Epithelial cell of prostate (primary cell): ENCODE measurements at places on chromosomes 11 and 22.

GRCh38 chr11:9049959-9050358, 41.4 kb downstream of the SCUBE2 start:
- DNase-seq, result no peak

DNA sequence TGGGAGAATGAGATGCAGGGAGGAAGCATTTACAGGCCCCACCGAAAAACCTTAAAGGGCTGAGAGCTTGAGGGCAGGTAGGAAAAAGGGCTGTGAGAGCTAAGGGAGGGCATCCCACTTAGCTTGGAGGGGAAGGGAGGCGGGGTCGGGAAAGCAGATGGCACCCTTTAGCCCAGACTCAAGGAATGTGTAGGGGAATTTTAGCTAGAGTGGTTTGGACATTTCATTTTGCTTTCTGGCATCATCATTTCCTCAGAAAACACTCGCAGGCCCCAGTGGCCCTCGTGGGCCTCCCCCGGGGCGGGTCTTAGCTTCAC, 846 bp upstream of the STIM1 start:
- DNase-seq, result no peak

GRCh38 chr11:11164334-11164690, 188.7 kb downstream of the CSNK2A3 start:
- DNase-seq, result no peak

- no peak for DNase-seq
Observed at GRCh38 chr22:26489447-26490036, 5.9 kb downstream of the SRRD start.

DNA sequence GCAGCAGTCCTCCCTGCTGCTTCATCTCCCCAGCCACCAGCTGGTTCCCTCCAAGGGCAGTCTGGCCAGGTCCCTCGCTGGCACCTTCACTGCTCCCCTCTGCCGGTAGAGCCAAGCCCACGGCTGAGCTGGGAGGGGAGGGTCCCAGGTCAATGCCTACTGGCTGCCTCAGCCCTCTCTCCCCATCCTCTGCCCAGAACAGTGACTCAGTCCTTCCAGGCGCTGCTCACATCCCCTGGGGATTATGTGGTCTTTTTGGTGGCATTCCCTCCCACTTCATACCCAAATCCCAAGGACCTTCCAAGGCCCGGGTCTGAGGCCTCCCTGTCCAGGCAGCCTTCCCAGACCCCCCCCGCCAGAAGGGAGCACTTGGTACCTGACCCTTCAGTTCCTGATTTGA, 44.9 kb downstream of the WNT7B start:
- DNase-seq, result no peak

DNA sequence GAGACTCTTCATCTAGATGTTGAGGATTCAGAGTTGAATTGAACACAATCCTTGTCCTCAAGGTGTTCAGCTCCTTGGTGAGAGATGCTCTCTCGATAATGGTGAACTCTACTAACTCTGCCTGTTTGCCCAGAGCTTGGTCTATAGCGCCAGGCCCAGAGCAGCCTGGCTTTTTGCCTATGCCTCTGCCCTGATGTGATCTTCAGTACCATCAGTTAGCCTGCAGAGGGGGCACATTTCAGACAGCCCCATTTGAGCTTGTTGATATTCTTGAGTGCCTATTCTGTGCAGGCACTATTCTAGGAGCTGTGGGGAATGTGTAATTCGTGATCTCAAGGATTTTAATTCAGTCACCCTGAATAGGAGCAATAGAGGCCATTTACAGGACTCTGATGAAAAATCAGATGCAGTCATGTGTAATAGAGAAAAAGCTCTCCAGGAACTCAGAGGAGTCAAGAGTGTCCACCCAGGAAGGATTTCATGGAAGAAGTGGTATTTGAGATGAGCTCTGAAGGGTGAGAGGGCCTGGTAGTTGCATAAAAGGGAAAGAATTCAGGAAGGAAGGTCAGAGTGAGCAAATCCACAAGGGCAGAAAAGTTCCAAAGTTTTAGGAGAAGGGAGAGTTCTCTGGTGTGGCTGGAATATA, 19.3 kb downstream of the GTPBP1 start:
- no peak for DNase-seq

- no peak for DNase-seq
Observed at GRCh38 chr11:9231848-9232177, 33.3 kb downstream of the DENND5A start.

DNA sequence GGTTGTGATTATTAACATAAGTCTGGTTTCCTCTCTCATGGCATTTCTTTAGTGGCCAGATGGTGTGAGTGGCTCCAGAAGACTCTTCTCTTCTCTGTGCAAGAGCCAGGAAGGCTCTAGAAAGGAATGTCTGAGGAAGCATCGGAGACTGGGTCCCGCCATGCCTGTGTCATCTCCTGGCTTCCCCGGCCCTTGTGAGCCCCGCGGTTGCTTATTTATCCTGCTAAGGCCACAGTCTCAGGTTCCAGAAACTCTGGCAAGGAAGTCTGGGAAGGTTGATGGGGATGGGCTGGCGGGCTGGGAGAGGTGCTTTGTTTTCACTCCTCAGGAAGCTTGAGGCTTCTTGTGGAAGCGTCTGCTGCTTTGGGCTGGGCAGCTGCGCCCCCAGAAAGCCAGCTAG, 18.9 kb downstream of the BCR start:
- DNase-seq, result no peak

DNA sequence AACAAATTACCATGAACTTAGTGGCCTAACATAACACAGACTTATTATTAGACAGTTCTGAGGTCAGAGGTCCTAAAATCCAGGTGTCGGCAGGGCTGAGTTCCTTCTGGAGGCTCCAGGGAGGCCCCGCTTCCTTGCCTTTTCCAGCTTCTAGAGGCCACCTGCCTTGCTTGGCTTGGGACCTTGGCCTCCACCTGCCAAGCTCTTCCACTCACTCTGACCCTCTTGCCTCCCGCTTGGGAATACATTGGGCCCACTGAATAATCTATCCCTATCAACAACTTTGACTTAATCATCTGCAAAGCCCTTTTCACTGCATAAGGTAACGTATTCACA, 3.2 kb upstream of the MS4A10 start:
- DNase-seq, result no peak

GRCh38 chr11:8793114-8793777, 110.7 kb downstream of the RPL27A start:
- no peak for DNase-seq

- no peak for DNase-seq
Observed at GRCh38 chr11:120649316-120649715, 137.8 kb downstream of the GRIK4 start.

- no peak for DNase-seq
Observed at GRCh38 chr11:19627566-19627965, 85.1 kb upstream of the NAV2 start.

GRCh38 chr11:38014405-38014804, 1416.4 kb upstream of the RAG2 start:
- DNase-seq, result no peak

- DNase-seq, result no peak
Observed at GRCh38 chr11:70872955-70873735, 379.2 kb downstream of the SHANK2 start.

- no peak for DNase-seq
Observed at GRCh38 chr11:66691311-66691980, 13.8 kb upstream of the RBM4B start.

- no peak for DNase-seq
Observed at GRCh38 chr11:104736502-104736901, 161.8 kb downstream of the CASP12 start.

GRCh38 chr11:100681064-100681502, 6.0 kb upstream of the ARHGAP42 start:
- DNase-seq, result peak; percentile 85

GRCh38 chr22:46740910-46741780, 3.1 kb upstream of the CERK start:
- DNase-seq, result no peak

- DNase-seq, result no peak
Observed at GRCh38 chr11:57513911-57514537, 1.5 kb downstream of the SLC43A1 start.

DNA sequence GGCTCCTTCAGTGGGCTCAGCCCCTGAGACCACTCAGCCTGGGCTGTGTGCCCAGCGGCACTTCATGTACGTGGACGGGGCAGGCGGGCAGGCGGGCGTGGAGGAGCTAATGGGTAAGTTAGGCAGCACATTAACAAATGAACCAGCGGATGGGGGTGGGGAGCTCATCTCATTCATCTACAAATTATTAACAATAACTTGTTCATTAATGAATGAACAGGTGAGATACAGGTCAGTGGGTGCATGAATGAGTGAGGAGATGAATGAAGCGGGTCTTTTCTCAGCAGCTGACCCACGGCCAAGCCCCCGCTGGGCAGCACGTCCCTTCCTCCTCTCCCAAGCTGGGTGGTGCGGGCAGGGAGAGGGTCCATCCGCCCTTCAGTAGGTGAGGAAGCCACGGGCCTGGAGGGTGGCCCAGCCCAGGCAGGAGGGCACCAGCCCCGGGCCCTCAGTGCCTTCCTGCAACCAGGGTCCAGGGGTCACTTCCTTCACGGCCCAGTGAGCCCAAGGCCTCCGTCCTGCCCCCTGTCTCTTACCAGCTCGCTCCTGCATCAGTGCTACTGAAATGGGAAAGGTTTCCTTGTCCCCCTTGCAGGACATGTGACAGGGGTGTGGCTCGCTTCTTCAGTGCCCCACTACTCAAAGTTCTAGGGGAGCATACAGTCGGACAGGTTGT, 60.5 kb upstream of the KCNQ1OT1 start:
- DNase-seq, result no peak

GRCh38 chr11:1224111-1224490, 1.2 kb downstream of the MUC5B start:
- DNase-seq, result no peak

DNA sequence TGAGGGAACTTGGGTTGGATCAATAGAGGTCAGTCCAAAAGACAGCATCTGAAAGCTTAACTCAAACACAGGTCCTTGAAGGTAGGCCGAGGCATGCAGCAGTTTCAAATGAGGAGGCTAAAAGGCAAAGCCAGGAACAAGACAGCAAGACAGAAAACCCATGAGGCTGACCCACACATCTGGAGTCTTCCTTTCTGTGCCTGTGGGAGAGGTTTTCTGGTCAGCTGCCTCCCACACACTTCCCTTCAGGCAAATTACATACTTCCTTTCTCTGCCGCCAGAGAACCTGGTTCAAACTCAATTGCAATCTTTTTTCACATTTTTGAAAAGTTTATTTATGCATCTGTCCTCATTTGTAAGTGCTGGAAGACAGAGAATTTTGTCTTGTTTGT, 29.8 kb upstream of the CRTAM start:
- DNase-seq, result no peak
